GM12891 (cell line): ENCODE measurements at places on chromosomes 4 and X.

GRCh38 chrX:24203072-24203808, 53.7 kb downstream of the ZFX start:
- DNase-seq: no peak

- DNase-seq: no peak
These were observed 21.0 kb upstream of the TBC1D14 start for GRCh38 chr4:6888506-6889071.

DNA sequence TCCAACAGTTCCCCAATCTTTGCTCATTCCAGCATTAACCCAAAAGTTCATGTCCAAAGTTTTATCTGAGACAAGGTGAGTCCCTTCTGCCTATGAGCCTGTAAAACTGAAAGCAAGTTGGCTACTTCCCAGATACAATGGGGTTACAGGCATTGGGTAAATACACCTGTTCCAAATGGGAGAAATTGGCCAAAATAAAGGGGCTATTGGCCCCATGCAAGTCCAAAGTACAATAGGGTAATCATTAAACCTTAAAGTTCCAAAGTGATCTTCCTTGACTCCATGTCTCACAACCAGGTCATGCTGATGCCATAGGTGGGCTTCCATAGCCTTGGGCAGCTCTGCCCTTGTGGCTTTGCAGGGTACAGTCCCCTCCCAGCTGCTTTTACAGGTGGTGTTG, 511.7 kb upstream of the KLHL4 start:
- no peak for DNase-seq

DNA sequence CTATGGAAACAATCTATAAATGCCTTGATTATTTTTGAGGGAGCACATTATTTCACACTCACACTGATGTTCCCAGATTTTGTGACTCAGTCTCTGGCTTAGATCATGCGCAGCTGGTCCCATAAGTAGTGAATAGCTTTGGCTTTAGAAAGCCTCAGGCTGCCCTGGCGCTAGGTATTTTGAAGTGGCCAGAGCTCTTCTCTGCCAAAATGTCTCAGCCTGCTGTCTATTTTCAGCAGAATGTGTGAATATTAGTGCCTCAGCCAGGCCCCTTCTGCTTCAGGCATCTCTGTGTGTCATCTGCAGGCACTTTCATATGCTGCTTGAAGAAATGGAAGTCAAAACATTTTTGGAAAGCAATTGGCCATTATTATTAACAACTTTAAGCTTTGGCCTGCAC, 931.0 kb upstream of the INTU start:
- DNase-seq: no peak

DNA sequence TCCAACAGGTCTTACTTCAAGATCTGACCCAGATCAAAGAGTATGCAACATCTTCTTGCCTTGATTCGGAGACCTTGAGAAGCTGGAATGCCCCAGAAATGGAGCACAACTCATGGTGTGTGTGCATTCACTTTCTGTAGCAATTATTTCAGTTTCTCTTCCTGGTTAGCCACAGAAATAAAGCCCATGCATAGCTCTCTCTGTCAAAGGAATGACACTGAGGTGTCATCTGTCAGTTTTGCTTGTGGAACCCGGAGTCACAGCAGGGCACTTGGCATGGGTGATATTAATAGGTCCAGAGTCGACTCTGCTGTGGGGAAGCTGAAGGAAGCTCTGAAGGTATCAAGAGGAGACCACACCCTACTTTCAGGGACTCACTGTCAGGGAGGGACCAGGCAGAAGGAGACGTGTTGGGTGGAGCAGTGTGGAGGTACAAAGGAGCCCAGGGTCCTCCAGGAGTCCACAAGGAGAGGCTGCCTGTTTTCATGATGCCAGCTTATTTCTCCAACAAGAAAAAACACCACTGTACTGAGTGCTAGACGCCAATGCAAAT, 10.7 kb downstream of the CLNK start:
- no peak for DNase-seq

GRCh38 chr4:122412547-122412946, 33.7 kb downstream of the ADAD1 start:
- DNase-seq: no peak

DNA sequence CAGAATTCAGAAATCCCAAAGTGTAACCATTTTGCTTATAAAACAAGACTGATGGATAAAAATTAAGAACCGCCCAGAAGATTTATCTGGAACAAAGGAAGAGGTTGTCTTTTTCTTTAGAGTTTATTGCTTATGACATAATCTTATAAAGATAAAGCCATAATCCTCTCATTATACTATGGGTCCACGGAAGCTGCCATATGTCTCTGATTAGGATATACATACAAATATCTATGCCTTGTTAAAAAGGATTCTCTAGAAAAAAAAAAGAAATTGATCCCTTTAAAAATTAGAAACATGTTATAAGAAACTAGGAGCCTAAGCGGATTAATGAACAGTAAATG, 70.5 kb downstream of the RELL1 start:
- DNase-seq: no peak

DNA sequence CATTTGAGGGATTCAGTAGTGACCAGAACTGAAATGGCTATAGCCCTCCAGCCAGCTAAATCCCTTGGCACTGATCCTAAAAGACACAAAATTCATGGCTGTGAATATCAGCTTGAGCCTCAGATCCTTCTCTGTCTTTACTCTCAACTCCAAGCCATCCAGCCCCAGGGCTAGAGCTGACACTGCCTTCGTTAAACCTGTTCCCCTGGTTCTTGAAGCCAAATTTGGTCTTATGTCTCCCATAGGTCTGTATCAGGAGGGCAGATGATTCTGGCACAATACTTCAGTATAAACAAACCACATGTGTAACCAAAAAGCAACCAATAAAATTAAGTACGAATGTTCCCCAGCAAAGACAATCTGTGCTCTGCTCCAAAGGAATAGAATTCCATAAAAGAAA, 78.0 kb downstream of the ANOS1 start:
- no peak for DNase-seq

DNA sequence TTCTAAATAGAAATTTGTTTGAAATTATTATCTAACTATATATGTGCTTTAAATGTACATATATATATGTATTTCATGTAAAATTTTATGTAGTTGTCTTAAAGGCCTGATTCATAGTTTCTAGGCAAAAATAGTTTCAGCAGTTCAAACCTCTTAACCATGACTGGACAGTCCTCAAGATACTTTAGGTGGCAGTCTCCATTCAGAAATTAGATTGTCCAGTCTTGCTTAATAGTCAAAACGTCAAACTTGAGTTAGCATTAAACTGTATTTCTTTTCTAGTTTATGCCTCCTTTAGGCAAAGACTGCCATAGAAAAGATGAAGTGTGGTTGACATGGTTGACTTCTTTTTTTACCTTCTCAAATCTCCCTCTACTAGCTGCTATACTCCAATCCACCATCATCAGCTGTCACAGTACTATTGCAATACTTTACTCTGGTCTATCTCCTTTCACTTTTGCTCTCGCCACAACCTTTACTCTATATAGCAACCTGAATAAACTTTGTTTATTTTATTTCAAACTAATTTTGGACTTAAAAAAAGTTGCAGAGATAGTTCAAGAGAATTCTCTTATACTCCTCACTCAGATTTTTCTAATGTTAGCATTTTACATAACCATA, 395.6 kb upstream of the DIPK2B start:
- DNase-seq: no peak

DNA sequence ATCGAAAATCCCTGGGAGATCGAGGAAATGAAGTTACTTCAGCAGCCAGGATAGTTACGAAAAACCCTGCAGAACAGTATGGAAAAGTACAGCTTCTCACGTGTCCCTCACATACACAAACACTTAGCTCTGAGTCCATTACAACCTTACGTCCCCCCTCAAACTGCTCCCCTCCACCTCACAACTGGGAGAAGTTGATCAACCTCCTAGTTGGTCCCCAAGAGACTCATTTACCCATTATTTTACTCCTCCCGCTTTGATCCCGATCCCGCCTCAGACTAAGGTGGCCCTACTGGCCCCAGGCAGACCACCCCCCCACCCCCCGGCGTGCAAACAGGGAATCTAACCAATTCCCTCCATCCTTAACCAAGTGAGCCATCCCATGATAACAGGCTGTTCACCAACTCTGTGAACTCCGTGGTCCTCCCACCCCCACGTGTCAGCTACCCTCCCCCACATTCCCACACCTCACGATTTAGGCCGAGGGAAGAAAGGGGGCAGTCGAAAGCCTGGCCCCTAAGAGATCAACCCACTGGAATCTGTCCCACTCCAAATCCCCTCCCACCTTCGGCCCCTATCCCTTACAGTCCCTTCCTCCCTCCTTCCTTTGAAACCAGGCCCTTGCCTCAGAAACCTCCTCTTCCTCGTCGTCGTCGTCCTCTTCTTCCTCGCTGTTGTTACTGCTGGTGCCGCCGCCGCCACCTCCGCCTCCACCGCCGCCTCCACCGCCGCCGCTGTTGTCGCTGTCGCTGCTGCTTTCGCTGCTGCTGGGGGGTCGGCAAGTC, 755 bp downstream of the ANKRD17 start:
- DNase-seq: peak; percentile 4

- no peak for DNase-seq
These were observed 1.1 kb downstream of the RNF150 start for GRCh38 chr4:141132072-141132708.

DNA sequence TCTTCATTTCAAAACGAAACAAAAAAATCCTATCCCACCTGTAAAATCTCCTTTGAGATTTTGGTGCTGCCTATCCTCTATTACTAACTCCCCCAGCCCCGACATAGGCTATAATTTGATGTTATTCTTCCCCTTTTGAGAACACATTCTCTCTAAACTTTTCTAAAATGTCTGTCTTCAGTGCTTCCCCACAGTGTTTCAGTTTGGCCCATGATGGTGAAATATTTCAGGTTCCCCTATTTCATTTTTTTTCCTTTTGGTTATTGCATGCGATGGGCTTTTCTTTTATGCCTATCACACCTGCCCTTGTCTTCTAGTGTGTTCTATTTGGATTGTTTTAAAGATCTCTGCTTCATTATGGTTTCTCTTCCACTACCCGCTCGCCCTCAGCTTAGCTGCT, 14.7 kb downstream of the BCORL1 start:
- no peak for DNase-seq

DNA sequence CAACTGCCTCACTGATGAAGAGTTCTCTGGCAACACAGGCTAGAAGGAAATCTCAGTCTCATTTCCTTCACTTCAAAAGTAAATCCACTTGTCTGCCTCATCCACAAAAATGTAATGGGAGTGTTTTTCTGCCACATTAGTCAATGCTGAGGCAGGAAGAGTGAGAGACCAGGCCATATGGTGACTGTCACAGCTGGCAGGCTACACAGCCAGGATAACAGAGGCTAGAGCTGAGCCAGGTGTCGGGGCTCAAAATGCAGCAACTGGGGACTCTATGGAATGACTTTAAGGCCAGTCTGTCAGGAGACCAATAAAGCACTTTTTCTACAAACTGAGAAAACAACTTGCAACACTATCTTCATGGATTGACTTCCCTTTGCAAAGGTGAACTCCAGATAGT, 204.2 kb downstream of the GPC3 start:
- DNase-seq: no peak

DNA sequence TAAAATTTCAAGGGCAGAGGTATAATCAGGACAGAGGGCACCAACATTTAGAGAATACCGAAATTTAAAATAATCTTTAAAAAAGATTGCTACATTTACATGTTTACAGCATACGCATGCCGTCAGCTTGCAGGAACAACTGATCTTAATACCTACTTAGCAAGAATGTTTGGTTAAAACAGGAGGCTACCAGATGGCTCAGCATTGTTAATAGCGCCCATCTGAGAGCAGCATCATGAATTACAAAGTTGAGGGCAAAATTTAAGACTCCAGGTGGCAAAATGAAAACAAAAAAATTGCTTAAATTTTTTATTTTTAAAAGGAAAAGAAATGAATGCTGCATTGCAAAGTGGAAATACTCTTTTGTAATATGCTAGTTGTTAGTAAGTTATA, 241.3 kb downstream of the C4orf33 start:
- DNase-seq: no peak

GRCh38 chr4:337143-337931, at the start of gene ZNF141:
TSS of gene ZNF141 (plus strand) at chr4:337814. CDS start at chr4:337984, 170 bp downstream.
- peak; percentile 94 for DNase-seq

- DNase-seq: no peak
These were observed 21.4 kb upstream of the PPP2R2C start for GRCh38 chr4:6493658-6494304.

GRCh38 chrX:129957241-129958082, 25.0 kb upstream of the BCORL1 start:
- DNase-seq: no peak

GRCh38 chrX:116930311-116930710, 467.5 kb upstream of the CT83 start:
- no peak for DNase-seq

DNA sequence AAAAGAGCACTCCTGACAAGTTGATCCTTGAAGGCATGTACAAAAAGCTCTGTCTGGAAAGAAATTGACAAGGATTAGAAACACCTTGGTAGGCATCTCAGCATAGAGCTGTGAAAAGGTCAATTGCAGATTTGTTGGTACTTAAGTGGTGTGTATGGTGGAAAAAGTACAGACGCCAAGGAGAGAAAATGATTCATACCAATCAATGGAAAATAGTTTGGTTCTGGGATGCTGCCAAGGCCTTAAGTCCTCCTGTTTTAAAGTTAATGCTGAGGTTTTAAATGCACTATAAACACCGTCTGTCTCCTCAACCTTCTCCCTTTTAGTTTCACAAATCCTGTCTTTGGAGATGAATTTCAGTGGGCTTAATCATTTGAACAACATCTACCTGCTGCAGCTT, 524.1 kb downstream of the IL15 start:
- no peak for DNase-seq

DNA sequence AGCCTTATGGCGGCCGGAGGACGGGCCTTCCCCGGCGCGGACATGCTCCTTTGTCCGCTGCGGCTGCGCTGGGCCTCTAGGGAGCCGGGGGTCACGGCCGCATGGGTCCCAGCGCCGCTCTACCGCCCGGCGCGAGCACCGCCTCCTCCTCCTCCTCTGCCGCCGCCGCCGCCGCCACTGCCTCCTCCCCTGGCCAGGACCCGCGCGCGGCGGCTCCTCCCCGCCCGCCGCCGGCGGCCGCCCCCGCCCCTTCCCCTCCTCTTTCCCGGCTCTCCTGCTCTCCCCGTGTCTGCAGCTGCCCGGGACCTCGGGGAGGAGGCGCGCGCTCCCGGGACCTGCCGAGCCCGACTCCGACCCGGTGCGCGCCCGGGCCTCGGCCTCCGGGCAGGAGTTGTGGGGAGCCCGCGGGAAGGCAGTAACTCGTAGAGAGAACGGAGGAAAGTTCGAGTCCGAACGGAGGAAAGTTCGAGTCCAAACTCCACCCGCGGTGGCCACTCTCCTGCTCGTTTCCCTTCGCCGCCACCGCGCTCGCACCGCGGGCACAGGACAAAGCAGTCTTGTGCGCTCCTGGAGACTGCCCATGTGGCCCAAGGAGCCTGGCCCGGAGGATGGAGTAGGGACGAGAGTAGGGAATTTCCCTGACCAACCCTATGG, at the start of gene ADGRA3:
ADGRA3 (minus strand) TSS at position 179 of the 654 bp plus-strand sequence. CDS start 282 bp downstream, outside the sequence.
- peak; percentile 28 for DNase-seq

DNA sequence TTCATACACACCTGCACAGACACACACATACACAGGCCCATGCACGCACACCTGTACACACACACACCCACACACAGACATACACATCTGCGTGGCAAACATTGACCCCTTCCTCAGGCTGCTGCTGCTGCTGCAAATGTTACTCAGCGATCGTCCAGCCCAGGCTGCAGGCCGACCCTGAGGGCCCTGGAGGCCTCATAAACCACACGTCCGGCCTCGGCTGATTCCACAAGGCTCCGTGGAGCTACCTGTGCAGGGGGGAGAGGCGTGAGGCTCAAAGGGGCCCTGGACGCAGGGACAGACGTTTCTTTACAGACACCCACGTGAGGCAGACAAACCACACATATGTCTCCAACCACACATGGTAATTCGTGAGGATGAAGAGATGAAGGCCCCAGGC, 53.9 kb upstream of the PPP2R3B start:
- DNase-seq: no peak
